ENCODE measurements at places on chromosomes 1 and 21. TPM values are rescaled to one million over a fixed set of nuclear protein-coding genes. Genes with fewer than 3 reads are reported as not detected.

Gene NCF2
- 8.3 TPM for total RNA-seq

Gene SH2D1B
- 3.4 TPM for total RNA-seq

Gene ANGPTL3
- total RNA-seq, result not detected

Gene LRRC39
- total RNA-seq, result not detected

Gene INKA2
- 2.7 TPM for total RNA-seq

Gene BROX
- 41.4 TPM for total RNA-seq

Gene CYP4A11
- total RNA-seq, result not detected

Gene PARS2
- 2.8 TPM for total RNA-seq

Gene OPN3
- total RNA-seq, result 11.0 TPM

Gene ZNF697
- total RNA-seq, result 1.00 TPM

Gene DLGAP3
- total RNA-seq, result 0.28 TPM

Gene STUM
- total RNA-seq, result 0.24 TPM

Gene WARS2
- 14.5 TPM for total RNA-seq
